ENCODE measurements at places on chromosomes 3 and 15. TPM values are rescaled to one million over a fixed set of nuclear protein-coding genes. Genes with fewer than 3 reads are reported as not detected.

The SHF gene
- total RNA-seq: 11.4 TPM

The ARNT2 gene
- 9.7 TPM for total RNA-seq

The HHATL gene
- 0.69 TPM for total RNA-seq

The BMF gene
- 10.8 TPM for total RNA-seq

The CMTM8 gene
- total RNA-seq: 1.6 TPM

The ZPLD1 gene
- 0.16 TPM for total RNA-seq

The C2CD4A gene
- total RNA-seq: 0.11 TPM

The AADACL2 gene
- total RNA-seq: 0.48 TPM

The FANCD2OS gene
- total RNA-seq: not detected

The DGKG gene
- total RNA-seq: 9.3 TPM

The GABRB3 gene
- total RNA-seq: 2.3 TPM

The SEMA6D gene
- total RNA-seq: 35.6 TPM

The HAPLN3 gene
- 6.6 TPM for total RNA-seq

The PYGO1 gene
- 40.9 TPM for total RNA-seq

The ADGRG7 gene
- 0.11 TPM for total RNA-seq

The ANKRD34C gene
- not detected for total RNA-seq

The ILDR1 gene
- 1.2 TPM for total RNA-seq

The NPAP1 gene
- 0.58 TPM for total RNA-seq

The SLCO3A1 gene
- 4.4 TPM for total RNA-seq

The PHLDB2 gene
- 173 TPM for total RNA-seq

The TGM4 gene
- not detected for total RNA-seq

The CLDN16 gene
- total RNA-seq: 0.37 TPM

The PPP1R14D gene
- total RNA-seq: not detected

The APOD gene
- total RNA-seq: 11.7 TPM

The GPR149 gene
- not detected for total RNA-seq

The CNTN6 gene
- 10.2 TPM for total RNA-seq

The VWA5B2 gene
- total RNA-seq: 0.05 TPM

The KLHL40 gene
- 3.5 TPM for total RNA-seq

The ABHD10 gene
- 62.3 TPM for total RNA-seq

The KLHDC8B gene
- 27.3 TPM for total RNA-seq

The XIRP1 gene
- 1.1 TPM for total RNA-seq

The LRRIQ4 gene
- not detected for total RNA-seq

The LINGO1 gene
- total RNA-seq: 1.8 TPM

The TUSC7 gene
- total RNA-seq: not detected

The CX3CR1 gene
- total RNA-seq: 5.6 TPM

The DNAJC13 gene
- 111 TPM for total RNA-seq

The SERPINI1 gene
- 10.0 TPM for total RNA-seq

The MYLK gene
- total RNA-seq: 1,524 TPM

The ISG20 gene
- total RNA-seq: 1.7 TPM

The ACAN gene
- 5.0 TPM for total RNA-seq

The PLSCR2 gene
- 0.85 TPM for total RNA-seq

The SNTN gene
- total RNA-seq: not detected

The ACKR2 gene
- 6.8 TPM for total RNA-seq

The MAGI1 gene
- 46.7 TPM for total RNA-seq

The KNG1 gene
- not detected for total RNA-seq

The TF gene
- 1.2 TPM for total RNA-seq

The PKM gene
- total RNA-seq: 230 TPM

The TMEM212 gene
- total RNA-seq: not detected

The ALPK3 gene
- 7.2 TPM for total RNA-seq

The HOMER2 gene
- total RNA-seq: 8.9 TPM

The FBLN2 gene
- total RNA-seq: 132 TPM

The SLC28A1 gene
- 0.11 TPM for total RNA-seq

The GASK1A gene
- 25.1 TPM for total RNA-seq

All from urinary bladder (tissue), 4 donors.